ENCODE measurements at places on chromosomes 4 and X.
A peak's percentile ranks its signal among the peaks of the same experiment; 100 is the strongest.

GRCh38 chr4:169268951-169269760, 1.6 kb downstream of the SH3RF1 start:
- DNase-seq, result peak; percentile 61

GRCh38 chr4:26821677-26822503, 38.8 kb upstream of the STIM2 start:
- no peak for DNase-seq

DNA sequence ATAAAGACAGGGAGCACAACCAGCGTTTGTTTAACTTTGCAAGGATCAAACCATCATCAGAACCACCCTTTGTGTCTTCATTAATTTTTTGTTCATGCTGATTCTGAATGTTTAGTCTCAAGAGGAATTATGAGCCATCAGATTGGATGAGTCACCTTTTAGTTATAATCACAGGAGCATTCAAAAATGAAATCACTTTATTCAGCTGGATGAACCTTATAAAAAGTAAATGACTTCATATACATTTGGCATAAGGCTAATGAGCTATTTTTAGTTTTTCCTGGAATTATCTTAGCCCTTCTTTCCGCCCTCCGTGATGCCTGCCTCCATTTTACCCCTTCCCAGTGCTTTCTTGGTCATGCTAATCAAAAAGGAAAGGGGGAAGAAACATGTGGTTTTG, 103.6 kb downstream of the SORBS2 start:
- no peak for DNase-seq

GRCh38 chrX:86028681-86029080, 18.7 kb downstream of the CHM start:
- DNase-seq, result no peak

- DNase-seq, result no peak
Measured at GRCh38 chrX:68846536-68846935, 17.7 kb downstream of the EFNB1 start.

DNA sequence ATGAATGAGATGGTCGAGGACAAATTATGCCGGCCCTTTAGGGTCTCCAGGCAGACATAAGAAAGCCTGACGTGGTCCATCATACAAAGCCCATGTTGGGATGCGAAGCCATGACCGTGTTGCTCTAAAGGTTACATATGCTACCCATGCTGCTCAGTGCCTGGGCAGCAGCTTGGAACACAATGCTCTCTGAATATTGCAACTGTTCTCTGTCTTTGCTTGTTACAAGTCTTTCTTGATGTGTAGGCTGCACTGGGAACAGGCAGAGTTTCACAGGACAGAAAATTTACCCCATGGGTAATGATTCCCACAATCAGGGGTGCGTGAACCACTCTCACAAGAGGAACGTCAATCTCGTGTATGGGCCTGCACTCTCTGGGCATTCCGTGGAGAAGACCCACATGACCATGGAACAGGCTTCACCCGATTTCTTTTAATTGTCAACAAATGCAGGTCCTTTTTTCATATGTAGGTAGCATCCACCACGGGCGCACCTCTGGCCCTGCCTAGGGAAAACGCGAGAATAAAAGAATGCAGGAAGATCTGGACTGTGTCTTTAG, 66.3 kb downstream of the NBDY start:
- DNase-seq, result no peak

DNA sequence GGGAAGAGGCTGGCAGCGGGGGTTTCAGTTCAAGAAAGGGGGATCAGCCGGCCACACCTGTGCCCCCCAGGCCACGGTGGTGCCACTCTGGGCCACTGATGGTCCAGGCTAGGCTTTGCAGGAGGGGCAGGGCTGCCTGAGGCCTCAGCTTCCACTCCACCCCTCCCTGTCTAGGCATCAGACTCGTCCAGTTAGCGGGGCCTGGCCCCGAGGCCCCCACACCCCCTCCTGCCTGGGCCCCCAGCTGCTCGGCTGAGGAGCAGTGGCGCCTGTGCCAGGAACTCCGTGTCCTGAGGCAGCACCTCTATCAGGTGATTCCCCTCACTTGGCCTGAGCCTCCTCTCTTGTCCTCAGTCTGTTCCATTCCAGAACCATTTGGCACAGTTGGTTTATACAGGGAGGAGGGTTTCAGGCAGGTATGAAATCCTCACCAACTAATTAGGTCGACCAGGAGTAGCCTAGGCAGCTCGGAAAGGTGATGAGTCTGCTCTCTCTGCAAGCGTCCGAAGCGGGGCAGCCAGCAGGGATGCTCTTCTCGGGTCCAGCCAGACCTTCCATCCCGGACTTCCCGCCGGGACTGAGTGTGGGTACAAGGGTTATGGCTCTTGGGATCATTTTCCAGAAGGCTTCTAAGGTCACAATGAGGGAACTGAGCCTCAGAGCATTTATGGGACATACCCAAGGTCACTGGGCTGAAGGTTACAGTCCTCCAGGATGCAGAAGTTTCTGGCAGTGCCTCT, 2.1 kb downstream of the NSG1 start:
- no peak for DNase-seq

GRCh38 chr4:162874748-162875147, 291.9 kb downstream of the NAF1 start:
- DNase-seq, result no peak

DNA sequence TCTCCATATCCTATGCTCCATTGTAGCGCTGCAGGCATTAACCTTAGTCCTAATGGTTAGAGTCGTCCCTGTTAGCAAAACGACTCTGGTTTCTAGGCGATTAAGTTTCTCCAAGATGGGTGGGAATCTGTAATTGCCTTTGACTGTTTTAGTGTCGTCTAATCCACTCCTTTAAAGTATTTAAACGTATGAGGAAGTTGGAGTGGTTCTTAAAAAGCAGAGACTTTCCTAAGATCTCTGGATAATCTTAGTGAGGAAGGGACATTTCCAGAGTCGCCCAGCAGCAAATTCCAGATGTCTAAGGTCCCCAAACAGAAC, 285 bp downstream of the MRPS18C start:
- DNase-seq, result no peak

DNA sequence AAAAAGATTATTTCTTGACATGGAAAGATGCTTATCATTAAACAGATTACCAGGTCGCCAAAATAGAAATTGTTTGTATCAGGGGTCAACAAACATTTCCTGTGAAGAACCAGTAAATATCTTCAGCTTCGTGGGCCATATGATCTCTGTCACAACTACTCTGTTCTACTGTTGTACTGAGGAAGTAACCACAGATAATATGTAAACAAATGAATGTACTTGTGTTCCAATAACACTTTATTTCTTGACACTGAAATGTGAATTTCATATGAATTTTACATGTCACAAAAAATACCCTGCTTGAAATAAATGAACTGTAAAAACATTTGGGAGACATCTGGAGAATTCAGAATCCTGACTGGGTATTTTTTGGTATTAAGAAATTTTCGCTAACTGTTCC, 4.7 kb upstream of the FHL1 start:
- no peak for DNase-seq

DNA sequence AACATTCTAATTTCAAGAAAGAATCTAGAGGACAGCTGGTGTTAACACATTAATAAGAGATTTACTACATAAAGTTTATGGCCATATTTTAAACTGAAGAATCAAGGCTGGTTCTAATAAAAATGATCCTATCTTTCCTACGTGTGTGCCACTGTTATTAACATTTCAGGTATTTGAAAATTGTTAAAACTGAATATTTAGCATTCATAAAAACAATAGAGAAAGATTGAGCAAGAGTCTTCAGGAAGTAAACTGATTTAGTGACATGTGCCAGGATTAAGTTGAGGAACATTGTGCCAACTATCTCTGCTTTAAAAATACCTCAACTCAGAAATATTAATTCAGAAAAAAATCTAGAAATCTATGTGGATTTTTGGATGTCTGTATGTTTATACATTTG, 810.1 kb downstream of the FAT4 start:
- DNase-seq, result no peak

- DNase-seq, result no peak
Measured at GRCh38 chrX:39244147-39244546, 442.9 kb downstream of the MID1IP1 start.

- DNase-seq, result peak; percentile 90
Measured at GRCh38 chr4:92234393-92235176, 69.2 kb upstream of the GRID2 start.

GRCh38 chr4:83150653-83151330, 36.3 kb upstream of the PLAC8 start:
- no peak for DNase-seq

- DNase-seq, result peak; percentile 40
Measured at GRCh38 chrX:134821370-134821769, 163.1 kb upstream of the PLAC1 start.

DNA sequence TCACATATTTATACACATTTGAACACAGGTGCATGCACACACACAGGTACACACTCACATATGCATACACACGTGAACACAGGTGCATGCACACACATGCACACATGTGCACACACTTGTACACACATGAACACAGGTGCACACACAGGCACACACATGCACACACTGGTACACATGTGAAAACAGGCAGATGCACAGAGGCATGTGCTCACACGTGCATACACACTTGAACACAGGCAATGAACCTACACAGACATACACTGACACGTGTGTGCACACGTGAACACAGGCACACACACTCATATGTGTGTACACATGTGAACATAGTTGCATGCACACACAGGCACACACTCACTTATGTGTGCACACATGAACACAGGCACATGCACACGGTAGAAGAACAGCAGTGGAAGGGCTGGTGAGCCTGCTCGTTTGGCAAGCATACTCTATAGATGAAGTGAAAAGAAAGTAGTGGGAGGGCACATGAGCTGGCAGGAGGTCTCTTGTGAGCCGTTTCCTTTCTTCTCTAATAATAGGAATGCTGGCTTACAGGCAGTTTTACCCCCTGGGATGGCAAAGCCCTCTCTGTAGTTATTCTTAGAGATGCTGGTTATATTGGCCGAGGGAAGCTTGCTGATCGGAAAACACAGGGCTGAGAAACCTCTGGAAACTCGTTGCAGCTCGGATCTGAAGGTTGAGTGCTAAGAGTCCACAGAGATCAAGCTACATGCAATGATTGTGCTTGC, 279.6 kb upstream of the CLNK start:
- DNase-seq, result no peak

- no peak for DNase-seq
Measured at GRCh38 chr4:37463033-37463856, 218.7 kb downstream of the NWD2 start.

GRCh38 chrX:19030805-19031204, 46.9 kb upstream of the PHKA2 start:
- DNase-seq, result no peak

GRCh38 chr4:177232473-177232872, 77.2 kb upstream of the NEIL3 start:
- no peak for DNase-seq

- DNase-seq, result no peak
Measured at GRCh38 chr4:173420801-173421200, 21.9 kb upstream of the SCRG1 start.

DNA sequence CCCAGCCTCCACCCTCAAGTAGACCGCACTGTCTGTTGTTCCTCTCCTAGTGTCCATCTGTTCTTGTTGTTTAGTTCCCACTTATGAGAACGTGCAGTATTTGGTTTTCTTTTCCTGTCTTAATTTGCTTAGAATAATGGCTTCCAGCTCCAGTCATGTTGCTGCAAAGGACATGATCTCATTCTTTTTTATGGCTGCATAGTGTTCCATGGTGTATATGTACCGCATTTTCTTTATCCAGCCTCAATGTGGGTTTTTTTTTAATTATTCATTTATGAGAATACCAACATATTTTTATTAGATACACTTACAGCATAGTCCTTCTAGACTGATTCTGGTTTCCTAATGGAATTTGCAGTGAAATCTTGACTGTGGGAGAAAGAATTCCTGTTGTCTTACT, 1.3 kb downstream of the VMA21 start:
- no peak for DNase-seq

DNA sequence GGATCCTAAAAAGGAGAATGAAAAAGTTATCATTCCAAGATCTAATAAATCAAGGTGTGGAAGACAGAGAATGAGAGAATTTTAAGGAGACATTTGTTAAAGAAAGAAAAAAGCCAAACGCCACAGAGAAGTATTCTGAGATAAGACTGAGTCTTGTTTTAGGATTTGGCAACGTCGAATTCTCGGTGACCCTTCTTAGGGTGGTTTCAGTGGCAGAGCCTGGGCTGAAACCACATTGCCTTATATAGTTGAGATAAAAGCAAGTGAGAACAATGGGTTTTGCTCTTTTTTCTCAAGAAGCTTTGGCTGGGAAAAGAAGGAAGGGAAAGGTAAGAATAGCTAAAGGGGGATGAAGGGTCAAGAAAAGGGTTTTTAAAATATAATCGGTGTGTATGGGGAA, 209.4 kb downstream of the VEGFC start:
- no peak for DNase-seq

GRCh38 chr4:48173056-48173991, 39.3 kb upstream of the TXK start:
- peak; percentile 52 for DNase-seq

Data from GM04504 (cell line).